Stomach (tissue), 19 donors: ENCODE measurements at places on chromosomes 6 and 20. TPM values are rescaled to one million over a fixed set of nuclear protein-coding genes. Genes with fewer than 3 reads are reported as not detected.
A peak's percentile ranks its signal among the peaks of the same experiment; 100 is the strongest.

DNA sequence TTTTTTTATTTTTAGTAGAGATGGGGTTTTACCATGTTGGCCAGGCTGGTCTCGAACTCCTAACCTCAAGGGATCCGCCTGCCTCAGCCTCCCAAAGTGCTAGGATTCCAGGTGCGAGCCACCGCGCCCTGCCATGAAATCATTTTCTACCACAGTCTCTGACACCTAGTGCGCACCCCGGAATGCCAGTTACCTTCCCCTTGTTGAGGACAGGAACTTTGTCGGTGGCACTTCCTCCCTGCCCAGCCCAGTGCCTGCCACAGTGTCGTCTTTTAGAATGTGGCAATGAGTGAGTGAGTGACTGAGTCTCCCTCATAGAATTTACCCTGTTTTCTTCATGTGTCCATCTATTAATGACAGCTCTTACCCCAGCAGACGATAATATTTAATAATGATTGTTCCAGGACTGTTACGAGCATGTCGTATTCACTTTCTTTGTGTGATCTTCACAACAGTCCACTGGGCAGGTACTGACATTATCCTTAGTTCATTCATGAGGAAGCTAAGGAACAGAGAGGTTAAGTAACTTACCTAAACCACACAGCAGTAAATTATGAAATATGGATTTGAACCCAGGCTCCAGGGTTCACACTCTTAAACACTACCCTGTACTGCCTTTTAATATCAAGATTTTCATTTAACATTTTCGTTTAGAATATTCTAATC is 1.8 kb downstream of the OSBPL2 start:
- no peak for DNase-seq

- no peak for DNase-seq
These were observed 573.0 kb downstream of the CD109 start for GRCh38 chr6:74268815-74269599.

DNA sequence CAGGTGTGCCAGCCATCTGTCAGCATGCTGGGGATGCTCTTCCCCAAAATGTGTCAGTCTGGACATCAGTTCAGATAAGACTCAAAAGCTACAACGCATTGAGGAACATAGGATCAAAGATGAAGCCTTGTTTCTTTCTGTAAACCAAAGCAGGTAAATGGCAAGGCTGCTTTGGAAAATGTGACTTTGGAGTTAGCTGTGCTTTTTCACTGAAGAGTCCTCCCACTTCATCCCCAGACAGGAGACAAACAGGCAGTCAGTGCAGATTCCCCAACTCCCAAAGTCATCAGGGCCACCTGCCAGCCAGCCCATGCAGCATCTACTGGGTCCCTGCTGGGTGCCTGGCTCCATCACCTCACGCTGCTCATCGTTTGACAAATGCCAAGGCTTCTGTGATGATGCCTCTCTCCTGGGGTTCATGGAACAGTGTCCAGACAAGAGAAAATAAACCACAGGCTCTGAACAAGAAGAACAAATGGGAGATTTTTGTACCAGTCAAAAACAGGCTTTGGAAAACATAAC is 205.0 kb upstream of the BTBD3 start:
- DNase-seq: no peak

DNA sequence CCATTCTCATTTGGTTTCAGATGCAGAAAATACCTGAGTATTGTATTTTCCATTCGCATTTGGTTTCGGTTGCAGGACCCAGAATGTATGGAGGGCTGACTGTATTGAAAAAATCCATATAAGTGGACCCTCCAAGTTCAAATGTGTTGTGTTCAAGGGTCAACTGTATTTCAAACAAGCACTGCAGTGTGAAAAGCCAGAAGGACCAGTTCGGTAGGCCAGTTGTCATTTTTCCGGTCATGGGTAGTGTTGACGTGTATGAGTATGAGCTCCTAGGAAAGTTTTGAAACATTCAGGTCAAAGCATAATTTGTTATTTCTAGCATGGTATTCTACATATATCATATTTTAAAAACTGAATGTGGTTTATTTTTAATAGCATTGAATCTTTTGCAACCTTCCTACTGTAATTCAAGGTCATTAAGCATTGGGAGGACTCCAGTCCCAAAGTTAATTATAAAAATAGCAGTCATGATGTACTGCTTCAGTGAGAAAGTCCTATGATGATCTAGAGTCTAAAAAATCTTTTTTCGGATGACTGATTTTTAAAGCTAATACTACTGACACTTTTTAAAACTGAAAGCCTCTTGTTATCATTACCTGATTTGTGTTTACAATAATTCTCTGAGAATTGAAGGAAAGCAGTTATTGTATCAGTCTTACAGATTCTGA is 18.9 kb downstream of the NHSL1 start:
- DNase-seq: peak; percentile 70

DNA sequence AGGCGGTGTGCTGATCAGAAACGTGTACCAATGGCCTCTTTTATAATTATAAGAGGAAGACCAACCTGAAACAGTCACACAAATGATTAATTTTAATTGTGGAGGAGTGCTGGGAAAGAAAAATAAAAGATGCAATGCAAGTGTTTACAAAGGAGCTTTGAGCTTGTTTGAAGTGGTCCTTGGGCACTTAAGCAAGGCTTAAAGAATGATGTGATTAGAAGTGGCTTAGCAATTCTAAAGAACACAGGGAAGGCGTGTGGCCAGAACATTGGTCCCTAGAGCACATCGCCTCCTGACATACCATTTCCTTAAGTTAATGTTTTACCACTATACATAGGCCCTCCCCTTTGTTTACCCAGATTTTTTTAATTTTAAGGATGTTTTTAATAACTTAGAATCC is 26.1 kb downstream of the PTPN1 start:
- no peak for DNase-seq

- DNase-seq: no peak
These were observed 111.6 kb downstream of the TINAG start for GRCh38 chr6:54419885-54420284.

GRCh38 chr6:149457316-149457884 is 27.4 kb downstream of the ZC3H12D start:
- DNase-seq: no peak

DNA sequence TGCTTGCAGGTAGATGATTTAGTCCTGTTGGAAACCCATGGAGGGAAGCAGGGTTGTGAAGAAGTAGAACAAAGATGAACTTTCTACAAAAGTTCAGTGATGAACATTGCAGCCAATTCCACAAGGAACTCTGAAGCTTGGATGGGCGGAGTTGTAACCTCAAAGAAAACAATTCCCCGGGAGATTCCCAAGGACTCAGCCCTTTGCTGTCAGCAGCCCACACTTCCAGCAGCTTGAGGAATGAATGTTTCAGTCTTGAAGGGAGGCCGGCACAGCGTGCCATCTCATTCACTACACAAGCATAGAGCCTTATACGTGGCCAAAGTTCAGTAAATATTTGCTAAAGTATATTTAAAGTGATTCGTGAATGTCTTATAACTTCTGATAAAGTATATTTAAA is 269.4 kb downstream of the NKAIN2 start:
- DNase-seq: no peak

GRCh38 chr20:13494019-13494418 is 144.7 kb downstream of the TASP1 start:
- DNase-seq: no peak

DNA sequence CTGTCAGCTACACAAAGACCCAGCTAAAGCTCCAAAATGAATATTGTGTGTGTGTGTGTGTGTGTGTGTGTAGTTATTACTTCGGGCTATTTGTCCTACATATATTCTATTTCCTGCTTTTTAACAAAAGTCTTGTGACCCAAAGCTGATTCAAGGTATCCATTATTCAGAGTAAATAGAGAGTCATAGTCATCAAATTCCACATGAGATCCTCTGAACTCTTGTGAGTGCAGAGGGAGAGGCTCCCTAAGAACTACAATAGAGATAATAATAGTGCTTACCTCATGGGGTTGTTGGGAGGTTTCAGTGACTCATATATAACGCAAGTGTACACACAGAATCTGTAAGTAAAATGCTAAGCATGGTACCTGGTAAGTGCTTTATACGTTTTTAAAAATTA is 95.6 kb upstream of the SHLD1 start:
- peak; percentile 64 for DNase-seq

DNA sequence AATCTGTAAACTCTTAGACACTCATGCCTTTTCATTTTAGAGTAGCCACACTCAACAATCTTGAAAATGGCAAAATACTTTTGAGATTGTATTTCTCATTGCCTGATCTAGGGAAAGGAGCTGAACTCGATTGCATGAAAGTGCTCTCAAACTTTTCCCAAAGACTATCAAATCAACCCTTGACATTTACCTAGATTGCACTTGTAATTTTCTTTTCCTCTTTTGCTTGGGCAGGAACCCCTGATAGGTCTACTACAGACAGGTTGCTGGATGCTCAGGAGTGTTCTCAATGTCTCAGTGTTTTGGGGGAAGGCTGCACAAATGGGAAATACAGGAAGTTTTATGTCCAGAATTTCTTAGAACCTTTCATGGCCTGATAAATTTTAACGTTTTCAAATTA is 468.0 kb upstream of the GJE1 start:
- no peak for DNase-seq

DNA sequence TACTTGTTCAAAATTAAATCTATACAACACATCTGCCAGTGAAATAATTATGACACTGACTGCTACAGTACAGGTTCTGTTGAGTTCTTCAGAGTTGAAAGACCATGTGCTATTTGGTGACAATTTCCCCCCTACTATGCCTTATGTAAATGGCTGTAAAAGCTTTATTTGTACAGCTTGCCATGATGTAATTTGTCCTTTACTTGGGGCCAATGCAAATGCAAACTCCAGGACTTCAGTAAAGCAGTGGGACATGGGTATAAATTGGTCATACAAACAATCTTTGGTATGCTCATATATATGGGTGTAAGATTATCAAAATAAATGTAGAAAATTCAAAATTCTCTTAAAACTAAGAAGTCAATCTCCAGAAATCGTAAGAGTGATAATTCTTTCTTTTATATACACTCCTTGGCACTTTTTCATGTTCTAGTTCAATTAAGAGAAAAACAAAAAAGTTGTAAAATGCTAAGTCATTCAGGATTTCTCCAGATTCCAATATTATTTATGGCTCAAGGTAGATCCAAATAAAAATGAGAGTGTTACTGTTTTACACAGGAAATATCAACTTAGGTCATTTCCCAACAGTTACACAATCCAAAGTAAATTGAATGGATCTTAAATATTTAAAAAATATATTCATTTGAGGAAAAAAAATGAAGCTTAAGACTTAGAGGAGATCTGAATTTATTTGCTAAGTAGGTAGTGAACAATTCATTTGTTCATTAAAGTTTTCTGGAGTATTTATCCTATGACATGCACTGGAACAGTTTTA is 1310.5 kb upstream of the CITED2 start:
- no peak for DNase-seq

DNA sequence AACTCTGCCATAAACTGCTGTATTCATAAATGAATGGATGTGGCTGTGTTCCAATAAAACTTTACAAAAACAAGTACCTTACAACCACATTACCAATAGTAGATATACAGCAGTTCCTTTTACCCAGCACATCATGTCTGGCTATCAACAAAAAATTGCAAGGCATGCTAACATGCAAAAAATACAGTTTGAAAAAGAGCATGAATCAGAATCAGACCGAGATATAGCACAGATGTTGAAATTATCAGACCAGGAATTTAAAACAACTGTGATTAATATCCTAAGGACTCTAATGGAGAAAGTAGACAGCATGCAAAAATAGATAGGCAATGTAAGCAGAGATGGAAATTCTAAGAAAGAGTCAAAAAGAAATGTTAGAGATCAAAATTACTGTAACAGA is 8.4 kb upstream of the NUS1 start:
- DNase-seq: no peak

DNA sequence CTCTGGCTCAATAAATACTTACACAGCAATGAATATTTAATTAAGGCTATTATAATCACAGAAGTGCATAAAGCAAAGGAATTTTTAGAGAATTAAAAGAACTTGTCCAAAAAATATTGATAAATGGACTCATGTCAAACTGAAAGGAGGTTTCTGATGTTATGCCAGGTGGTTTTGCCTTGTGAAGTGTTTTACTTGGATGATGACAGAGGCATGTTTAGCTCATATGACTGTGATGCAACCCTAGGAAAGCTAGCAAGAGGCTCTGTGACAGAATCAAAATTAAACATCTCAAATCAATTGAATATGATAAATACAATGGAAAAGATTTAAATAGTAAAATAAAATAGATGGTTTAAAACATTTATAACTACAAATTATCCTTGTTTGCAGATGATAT is 137.3 kb downstream of the TMEM200A start:
- no peak for DNase-seq

- no peak for DNase-seq
These were observed 8.8 kb downstream of the DEFB129 start for GRCh38 chr20:235891-236290.

GRCh38 chr6:86756640-86757229 is 180.6 kb upstream of the HTR1E start:
- DNase-seq: no peak

- DNase-seq: no peak
These were observed 38.0 kb upstream of the EEF1A1 start for GRCh38 chr6:73558624-73559398.

DNA sequence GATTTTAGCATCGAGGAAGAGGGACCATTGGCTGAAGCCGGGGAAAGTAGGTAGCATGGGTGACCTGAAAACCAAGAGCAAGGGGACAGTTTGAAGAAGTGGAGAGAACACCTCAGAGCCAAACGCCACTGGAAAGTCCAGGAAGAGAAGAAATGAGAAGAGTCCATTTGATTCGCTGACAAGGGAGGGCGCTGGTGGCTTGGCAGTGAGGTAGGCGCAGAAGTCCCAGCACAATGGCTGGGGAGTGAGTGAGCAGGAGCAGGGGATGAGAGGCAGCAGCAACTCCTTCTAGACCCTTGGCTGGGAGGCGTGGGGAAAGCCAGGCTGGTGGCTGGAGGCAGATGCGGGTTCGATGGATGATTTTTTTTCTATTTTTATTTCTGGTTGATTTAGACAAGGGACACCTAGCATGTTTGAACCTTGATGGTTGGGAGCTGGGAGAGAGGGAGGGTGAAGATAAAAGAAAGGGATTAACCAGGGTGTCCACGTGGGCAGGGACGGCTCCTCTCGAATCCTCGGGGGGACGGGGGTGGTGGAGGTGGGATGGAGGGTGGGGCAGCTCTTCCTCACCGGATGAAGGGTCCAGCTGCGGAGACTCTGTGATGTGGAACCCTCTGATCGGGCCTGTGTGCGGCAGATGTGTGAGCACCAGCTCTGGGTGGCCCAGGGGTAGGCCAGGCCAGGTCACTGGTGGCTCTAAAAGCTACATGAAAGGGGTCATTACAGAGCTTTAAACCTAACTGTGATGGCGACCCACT is 164.2 kb downstream of the NFATC2 start:
- DNase-seq: no peak

- DNase-seq: no peak
These were observed 152.4 kb downstream of the SOBP start for GRCh38 chr6:107642095-107642860.

- no peak for DNase-seq
These were observed 14.8 kb downstream of the C6orf141 start for GRCh38 chr6:49565261-49565660.

GRCh38 chr20:24762791-24763350 is 186.2 kb upstream of the CST7 start:
- DNase-seq: no peak

- DNase-seq: no peak
These were observed 10.2 kb downstream of the LAMA4 start for GRCh38 chr6:112243861-112244827.

PANK2 gene
- 8.8 TPM for total RNA-seq

SPATA2 gene
- 14.3 TPM for total RNA-seq

HLA-DQB2 gene
- total RNA-seq: not detected

FKBP1C gene
- total RNA-seq: not detected

CLPSL1 gene
- not detected for total RNA-seq

SMOC2 gene
- total RNA-seq: 56.7 TPM

TRAPPC3L gene
- total RNA-seq: not detected
